Activated naive CD4-positive, alpha-beta T cell (primary cell): ENCODE measurements at places on chromosomes 11 and 22.
A peak's percentile ranks its signal among the peaks of the same experiment; 100 is the strongest.

GRCh38 chr22:43798492-43798891, 13.6 kb downstream of the EFCAB6 start:
- DNase-seq: no peak

GRCh38 chr22:22810018-22810427, 77.6 kb upstream of the IGLL5 start:
- peak; percentile 57 for DNase-seq

DNA sequence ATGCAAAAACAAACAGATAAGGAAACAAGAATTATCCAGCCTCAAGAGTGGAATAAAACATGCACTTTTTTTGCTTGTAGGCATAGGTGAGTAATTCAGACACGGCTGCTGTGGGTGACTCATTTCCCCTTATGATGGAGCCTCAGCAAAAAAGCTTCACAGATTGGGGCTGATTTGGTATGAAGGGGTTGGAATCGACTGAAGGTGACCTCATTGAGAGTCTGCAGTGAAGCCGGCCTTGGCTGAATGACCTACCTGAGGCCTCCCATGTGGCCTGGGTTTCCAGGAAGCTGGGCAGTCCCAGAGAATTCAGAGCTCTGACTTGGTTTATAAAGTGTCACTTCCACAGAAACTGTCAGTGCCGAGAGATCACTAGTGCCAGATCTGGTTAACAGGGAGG, 34.2 kb upstream of the VPREB1 start:
- DNase-seq: no peak

DNA sequence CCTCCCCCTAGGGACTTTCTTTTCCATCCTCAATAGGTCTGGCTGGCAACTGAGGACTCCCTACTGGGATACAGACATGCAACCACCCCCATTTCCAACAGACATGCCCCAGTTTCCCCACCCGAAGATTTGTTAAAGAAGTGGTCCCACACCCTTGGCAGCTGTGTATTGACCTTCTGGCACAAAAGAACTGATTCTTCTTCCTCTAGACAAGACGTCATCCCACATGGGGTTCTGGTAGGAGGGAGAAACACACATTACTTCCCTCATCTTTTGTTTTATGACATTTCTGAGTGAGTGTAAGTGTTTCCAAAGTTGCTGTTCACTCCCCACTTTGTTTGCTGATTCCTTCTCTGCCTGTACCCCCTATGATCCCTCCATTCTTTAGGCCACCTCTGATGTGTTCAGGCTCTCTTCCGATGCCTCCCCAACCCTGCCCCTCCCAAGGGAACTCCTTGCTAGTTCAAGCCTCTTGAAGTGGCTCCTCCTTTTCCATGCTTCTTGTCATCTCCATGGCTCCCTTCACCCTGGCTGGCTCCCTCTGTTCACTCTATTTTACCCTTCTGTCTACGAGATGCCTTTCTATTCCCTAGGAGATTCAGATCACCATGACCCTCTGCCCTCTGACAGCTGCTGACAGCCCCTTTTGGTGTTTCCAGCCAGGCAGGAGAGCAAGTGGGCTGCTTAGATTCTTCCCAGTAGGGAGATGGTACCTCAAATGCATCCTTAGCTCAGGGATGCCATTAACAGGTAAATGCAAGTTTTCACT, 4.3 kb downstream of the KIRREL3 start:
- DNase-seq: no peak

GRCh38 chr11:61082931-61083531, 19.3 kb upstream of the CD5 start:
- DNase-seq: no peak

DNA sequence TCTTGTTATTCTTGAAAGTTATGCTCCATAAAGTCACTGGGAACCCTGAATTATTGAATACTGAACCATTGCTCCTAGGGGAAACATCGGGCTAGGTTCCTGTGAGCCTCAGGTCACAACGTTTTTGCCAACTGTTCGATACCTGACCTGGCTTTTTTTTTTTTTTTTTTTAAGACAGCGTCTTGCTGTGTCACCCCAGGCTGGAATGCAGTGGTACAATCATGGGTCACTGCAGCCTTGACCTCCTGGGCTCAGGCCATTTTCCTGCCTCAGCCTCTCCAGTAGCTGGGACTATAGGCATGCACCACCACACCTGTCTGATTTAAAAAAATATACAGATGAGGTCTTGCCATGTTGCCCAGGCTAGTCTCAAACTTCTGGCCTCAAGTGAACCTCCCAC, 22.5 kb downstream of the LRP5 start:
- DNase-seq: no peak

- DNase-seq: no peak
Observed at GRCh38 chr11:32610797-32611352, 27.2 kb downstream of the EIF3M start.

DNA sequence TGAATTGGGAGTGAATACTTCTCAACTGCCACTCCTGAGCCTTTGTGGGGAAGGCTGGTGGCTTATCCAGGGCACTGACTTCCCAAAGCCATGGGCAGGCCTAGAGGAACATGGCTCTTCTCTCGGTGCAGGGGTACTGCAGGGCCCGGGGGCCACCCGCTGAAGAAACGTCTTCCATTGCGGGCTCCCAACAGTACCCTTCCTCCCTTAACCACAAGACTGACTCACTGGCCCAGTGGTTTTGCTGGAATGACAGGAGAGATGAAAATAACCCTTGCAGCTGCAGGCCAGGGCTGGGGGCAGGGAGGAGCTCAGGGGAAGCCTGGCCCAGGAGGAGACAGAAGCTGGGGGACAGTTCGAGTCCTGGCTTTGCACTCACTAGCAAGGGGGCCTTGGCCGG, 13.5 kb downstream of the TXN2 start:
- DNase-seq: no peak

DNA sequence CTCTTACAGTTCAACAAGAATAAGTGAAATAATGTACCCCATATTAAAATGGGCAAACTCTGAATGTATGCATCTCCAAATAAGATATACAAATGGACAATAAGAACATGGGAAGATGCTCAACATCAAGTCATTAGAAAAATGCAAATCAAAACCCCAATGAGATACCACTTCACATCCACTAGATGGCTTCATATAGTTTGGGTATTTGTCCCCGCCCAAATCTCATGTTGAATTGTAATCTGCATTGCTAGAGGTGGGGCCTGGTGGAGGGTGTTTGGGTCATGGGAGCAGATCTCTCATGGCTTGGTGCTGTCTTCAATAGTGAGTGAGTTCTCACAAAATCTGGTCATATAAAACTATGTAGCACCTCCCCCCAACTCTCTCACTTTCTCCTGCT, 5.7 kb downstream of the MPZL2 start:
- no peak for DNase-seq

- no peak for DNase-seq
Observed at GRCh38 chr22:50226063-50226874, 18.6 kb downstream of the TUBGCP6 start.

DNA sequence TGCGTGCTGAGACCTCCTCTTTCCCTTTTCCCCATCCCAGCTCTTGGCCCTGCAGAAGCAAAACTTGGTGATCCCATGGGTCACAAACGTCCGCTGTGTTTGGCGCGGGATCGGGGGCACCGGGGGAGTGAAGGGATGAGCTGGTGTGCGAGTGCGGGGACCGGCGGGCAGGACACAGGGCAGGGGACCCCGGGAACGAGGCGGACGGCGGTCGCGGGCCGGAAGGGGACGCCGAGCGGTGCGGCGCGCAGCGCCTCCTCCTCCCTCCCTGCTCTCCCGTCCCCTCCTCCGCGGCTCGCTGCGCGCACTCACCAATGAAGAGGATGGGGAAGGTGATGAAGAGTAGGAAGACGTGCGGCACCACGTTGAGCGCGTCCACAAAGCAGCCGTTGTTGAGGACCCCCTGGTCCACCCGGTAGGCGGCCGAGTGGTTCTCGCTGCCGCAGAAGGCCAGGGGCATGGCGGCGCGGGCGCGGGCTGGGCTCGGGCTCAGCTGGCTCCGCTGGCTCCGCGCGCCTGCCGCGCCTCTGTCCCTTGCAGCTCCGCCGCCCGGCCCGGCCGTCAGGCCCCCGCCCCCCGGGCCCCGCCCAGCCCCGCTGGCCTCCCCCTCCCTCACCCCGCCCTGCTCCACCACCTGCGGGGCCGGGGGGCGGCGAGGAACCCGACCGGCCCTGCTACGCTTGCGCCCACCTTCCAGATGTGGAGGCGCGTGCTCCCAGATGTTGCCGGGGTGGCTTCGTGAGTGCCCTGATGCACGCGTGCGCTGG, at the start of gene ABCC8:
Gene ABCC8 (minus strand): TSS at position 529 of the 767 bp plus-strand sequence. CDS start 69 bp downstream, at position 460.
- DNase-seq: no peak

DNA sequence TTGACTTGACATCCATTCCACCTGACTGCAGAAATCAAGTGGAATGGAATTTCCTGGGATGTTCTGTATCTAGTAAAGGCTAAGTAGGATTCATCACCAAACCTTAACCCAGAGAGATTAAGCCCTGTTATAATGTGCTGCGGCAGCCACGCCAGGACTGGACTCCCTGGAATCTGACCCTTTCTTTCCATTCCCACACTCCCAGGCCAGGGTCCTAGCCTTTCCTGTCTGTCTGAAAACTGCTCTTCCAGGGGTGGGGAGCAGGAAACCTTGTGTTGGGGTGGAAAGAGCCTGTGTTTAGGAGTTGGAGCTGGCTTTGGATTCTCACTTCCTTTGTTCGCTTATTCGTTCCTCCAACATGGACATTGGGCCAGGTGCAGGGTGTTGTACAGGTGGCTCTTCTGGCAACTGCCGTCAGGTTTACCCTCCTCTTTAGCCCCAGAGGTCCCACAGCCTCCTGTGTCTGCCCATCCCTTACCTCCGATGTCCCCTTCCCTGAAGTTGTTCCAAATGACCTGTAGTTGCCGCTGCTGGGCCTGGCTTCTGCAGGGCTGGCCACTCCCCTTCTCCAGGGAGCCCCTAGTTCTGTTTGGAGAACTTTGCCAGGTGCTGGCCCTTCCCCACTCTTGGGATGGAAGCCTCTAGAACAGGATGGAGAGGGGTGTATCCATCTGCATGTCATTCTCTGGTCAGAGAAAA, 20.5 kb upstream of the PARVB start:
- no peak for DNase-seq

GRCh38 chr11:14764179-14764578, 120.6 kb downstream of the PDE3B start:
- DNase-seq: no peak

DNA sequence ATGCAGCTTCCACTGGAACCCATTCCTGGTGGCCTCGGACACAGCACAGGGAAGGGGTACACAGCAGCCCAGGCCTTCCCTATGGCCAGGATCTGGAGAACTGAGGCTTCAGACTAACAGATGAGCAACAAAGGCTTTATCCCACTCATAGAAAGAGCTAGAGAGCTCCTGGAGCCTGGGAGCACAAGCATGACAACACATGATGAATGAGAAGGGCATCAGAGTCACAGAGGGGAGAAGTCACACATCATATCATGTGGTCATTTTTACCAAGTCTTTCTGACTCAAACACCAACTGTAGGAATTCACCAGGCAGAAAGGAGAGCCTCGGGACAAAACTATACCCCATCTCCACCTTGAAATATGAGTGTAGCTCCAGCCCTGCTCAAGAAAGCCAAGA, 43.2 kb downstream of the NRXN2 start:
- DNase-seq: no peak

GRCh38 chr11:68974421-68975194, 6.2 kb downstream of the MRGPRD start:
- DNase-seq: no peak

- no peak for DNase-seq
Observed at GRCh38 chr11:85385547-85385946, 241.6 kb downstream of the DLG2 start.

DNA sequence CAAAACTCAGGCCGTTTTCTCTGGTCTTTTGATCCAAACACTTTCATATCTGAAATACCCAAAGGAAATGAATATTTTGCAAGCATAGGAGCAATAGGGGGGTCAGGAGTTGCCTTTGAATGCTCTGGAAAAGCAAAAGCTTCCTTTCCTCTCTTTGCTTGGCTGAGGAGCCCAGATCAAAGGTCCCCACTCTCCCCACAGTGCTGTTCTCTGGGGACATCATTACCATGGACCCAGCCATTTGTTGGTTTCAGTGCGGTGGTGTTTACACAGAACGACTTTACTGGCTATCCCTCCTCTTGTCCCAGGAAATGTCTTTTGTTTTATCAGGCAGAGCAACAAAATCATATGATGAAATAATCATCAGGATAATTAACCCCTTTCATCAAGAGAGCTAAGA, 1089.1 kb downstream of the TBC1D22A start:
- no peak for DNase-seq

GRCh38 chr11:105619556-105619955, 9.7 kb downstream of the GRIA4 start:
- no peak for DNase-seq

DNA sequence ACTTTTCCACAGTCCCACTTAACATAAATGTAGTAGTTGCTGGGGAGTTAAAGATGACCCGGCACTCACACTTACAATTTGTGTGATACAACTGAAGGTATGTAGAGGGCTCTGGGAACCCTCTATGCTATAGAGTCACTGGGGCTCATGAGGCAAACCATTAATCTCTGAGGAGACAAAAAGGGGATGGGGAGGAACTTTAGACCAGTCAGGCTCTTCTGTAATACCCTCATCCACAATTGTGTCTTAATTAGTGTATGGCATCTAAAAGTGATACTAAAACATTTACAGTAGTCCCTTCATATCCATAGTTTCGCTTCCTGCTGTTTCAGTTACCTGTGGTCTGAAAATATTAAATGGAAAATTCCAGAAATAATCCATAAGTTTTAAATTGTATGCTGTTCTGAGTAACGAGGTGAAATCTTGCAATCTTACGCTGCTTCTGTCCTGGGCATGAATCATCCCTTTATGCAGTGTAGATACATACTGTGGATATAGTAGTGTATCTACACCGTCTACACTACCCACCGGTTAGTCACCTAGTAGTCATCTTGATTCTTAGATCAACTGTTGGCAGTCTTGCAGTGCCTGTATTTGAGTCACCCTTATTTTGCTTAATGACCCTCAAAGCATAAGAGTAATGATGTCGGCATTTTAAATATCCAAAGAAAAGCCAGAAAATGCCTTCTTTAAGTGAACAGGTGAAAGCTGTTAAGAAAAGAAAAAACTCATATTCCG, 12.2 kb downstream of the CBL start:
- no peak for DNase-seq

- no peak for DNase-seq
Observed at GRCh38 chr22:31343235-31344191, 2.6 kb downstream of the PATZ1 start.

GRCh38 chr22:30370641-30371230, 13.9 kb downstream of the CCDC157 start:
- no peak for DNase-seq

DNA sequence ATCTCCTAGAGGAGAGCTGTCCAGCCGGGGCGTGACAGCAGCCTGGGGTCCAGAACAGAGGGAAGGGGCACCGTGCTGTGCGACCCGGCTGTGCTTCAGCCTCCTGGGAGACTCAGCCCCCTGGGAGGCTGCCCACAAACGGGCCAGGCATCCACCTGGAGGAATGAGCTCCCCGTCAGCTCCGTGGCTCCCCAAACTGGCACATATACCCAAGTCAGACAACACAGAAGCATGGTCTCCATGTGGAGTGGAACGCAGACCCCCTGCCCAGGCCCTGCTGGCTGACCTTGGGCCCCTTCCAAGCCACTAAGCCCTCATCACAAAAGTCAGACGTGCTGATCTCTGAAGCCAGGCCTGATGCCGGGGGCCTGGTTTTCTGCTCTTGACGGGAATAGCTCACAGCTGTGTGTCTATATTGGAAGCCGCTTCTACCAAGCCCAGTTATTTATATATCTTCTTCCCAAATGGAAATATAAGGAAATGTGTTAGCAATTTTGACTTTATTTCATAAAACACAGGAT, 91.7 kb downstream of the BRD1 start:
- no peak for DNase-seq
